ENCODE measurements at places on chromosomes 1 and 21. TPM values are rescaled to one million over a fixed set of nuclear protein-coding genes. Genes with fewer than 3 reads are reported as not detected.

GRCh38 chr21:15514073-15514946 lies 215.5 kb upstream of the USP25 start:
- H3K4me1 ChIP-seq = peaks cover 23% of the 10 kb centered on the region
- no peaks in the 10 kb centered on the region for H3K36me3 ChIP-seq
- H3K27me3 ChIP-seq = no peaks in the 10 kb centered on the region
- DNase-seq = peak; percentile 49
- peak overlapping the region; percentile 94 for H3K27ac ChIP-seq

- peaks cover 6% of the 10 kb centered on the region for H3K27me3 ChIP-seq
- H3K4me3 ChIP-seq = peak overlapping the region; percentile 33
- H3K36me3 ChIP-seq = peaks cover 9% of the 10 kb centered on the region
- DNase-seq = no peak
- H3K27ac ChIP-seq = peak overlapping the region; percentile 84
- H3K4me1 ChIP-seq = peaks cover 54% of the 10 kb centered on the region
These were observed 4.1 kb downstream of the C1orf174 start for GRCh38 chr1:3895951-3896325.

TEX38 gene
- not detected for polyA plus RNA-seq

- peaks cover 6% of the 10 kb centered on the region for H3K27me3 ChIP-seq
- no peak for DNase-seq
- peaks cover 5% of the 10 kb centered on the region for H3K36me3 ChIP-seq
- H3K27ac ChIP-seq = peak overlapping the region; percentile 98
- H3K4me3 ChIP-seq = peak overlapping the region; percentile 93
These were observed 1.3 kb downstream of the ARL8A start for GRCh38 chr1:202143011-202143767.

DNA sequence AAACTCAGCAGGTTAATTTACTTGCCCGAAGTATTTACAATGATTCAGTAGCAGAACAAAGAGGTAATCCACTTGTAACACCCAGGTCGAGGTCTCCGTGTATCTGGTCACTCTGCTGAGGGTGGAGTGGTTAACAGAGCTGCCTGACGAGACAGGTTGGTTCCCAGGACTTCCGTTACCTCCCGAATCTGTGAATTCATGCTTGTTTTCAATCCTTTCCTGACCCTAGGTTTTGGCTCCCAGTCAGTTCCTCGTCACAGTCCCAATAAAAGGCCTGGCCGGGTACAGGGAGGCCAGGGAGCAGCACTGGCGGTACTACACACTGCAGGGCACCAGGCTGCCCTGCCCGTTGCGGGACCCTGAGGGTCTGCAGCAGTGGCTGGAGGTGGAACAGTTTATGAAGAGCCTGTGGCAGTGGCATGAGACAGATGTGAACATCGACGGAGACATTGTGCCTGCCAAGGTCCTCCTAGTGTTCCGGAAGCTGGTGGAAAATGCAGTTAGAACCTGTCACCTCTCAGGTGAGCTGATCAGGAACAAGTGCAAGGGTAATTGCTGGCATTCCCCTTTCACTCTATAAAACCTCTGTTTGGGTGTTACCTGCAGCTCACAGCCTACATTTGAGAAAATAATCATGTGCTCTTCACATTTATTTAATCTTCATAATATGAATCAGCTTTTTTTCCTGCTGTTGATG lies 12.8 kb downstream of the MAB21L3 start:
- H3K4me1 ChIP-seq = no peaks in the 10 kb centered on the region
- no peak for DNase-seq
- H3K36me3 ChIP-seq = no peaks in the 10 kb centered on the region
- H3K27ac ChIP-seq = no peak overlapping the region
- H3K27me3 ChIP-seq = no peaks in the 10 kb centered on the region
- no peak overlapping the region for H3K4me3 ChIP-seq

- H3K36me3 ChIP-seq = no peaks in the 10 kb centered on the region
- no peak overlapping the region for H3K27ac ChIP-seq
- peaks cover 10% of the 10 kb centered on the region for H3K27me3 ChIP-seq
- no peaks in the 10 kb centered on the region for H3K4me1 ChIP-seq
- no peak for DNase-seq
These were observed 46.0 kb upstream of the WNT4 start for GRCh38 chr1:22188914-22189313.

GRCh38 chr1:59266927-59267293 lies 30.0 kb upstream of the FGGY start:
- H3K36me3 ChIP-seq = no peaks in the 10 kb centered on the region
- no peak overlapping the region for H3K27ac ChIP-seq
- H3K4me1 ChIP-seq = peaks cover 17% of the 10 kb centered on the region
- no peak overlapping the region for H3K4me3 ChIP-seq

LCA5L gene
- polyA plus RNA-seq = not detected

DNA sequence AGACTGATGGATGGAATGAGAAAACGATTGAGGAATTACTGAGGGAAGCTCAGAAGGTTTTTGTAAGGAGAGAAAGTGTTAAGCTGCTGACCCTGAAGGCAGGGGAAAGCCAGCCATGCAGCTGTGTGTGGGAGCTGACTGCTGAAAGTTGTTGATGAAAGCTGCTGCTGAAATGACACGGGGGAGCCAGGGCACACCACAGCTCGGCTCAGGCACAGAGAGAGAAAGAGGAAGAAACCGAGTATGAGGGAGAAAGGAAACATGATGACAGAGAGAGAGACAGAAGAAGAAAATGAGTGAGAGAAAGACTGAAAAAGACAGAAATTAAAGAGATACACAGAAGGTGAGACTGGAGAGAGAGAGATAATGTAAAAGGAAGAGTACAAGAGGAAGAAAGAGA lies 115.5 kb downstream of the LRRC53 start:
- no peaks in the 10 kb centered on the region for H3K36me3 ChIP-seq
- peaks cover 2% of the 10 kb centered on the region for H3K27me3 ChIP-seq
- DNase-seq = no peak
- no peak overlapping the region for H3K4me3 ChIP-seq
- H3K27ac ChIP-seq = no peak overlapping the region

- peak overlapping the region; percentile 37 for H3K4me3 ChIP-seq
- H3K27me3 ChIP-seq = peaks cover 20% of the 10 kb centered on the region
- no peaks in the 10 kb centered on the region for H3K36me3 ChIP-seq
- no peak overlapping the region for H3K27ac ChIP-seq
These were observed 1.1 kb downstream of the RGS16 start for GRCh38 chr1:182602935-182603645.

RNASEL gene
- polyA plus RNA-seq = 5.7 TPM

- no peaks in the 10 kb centered on the region for H3K36me3 ChIP-seq
- H3K27ac ChIP-seq = no peak overlapping the region
- no peaks in the 10 kb centered on the region for H3K4me1 ChIP-seq
- H3K27me3 ChIP-seq = no peaks in the 10 kb centered on the region
- H3K4me3 ChIP-seq = no peak overlapping the region
These were observed 1348.0 kb downstream of the MRPL39 start for GRCh38 chr21:24259241-24259640.

DNA sequence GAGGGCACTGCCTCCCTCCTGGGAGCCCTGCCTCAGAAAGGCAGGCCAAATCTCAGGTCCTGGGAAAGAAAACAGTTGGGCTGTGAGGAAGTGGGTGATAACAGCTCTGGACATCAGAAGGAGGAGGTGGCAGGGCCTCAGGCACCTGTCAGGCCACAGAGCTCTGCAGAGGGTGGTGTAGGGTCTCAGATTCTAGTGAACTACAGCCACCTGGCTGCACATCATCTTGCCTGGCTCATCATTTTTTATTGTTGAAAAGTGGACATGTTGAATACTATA lies 15.3 kb upstream of the ZNF678 start:
- H3K27me3 ChIP-seq = peaks cover 5% of the 10 kb centered on the region
- no peak for DNase-seq
- H3K4me3 ChIP-seq = no peak overlapping the region

GRCh38 chr21:37700641-37701202 lies 215.5 kb downstream of the KCNJ6 start:
- H3K27me3 ChIP-seq = peaks cover 18% of the 10 kb centered on the region
- H3K27ac ChIP-seq = no peak overlapping the region
- no peaks in the 10 kb centered on the region for H3K36me3 ChIP-seq
- no peaks in the 10 kb centered on the region for H3K4me1 ChIP-seq
- no peak overlapping the region for H3K4me3 ChIP-seq
- peak; percentile 9 for DNase-seq

Measured in immature natural killer cell (primary cell).